ENCODE measurements at places on chromosomes 13 and 19. TPM values are rescaled to one million over a fixed set of nuclear protein-coding genes. Genes with fewer than 3 reads are reported as not detected.
A peak's percentile ranks its signal among the peaks of the same experiment; 100 is the strongest.

DNA sequence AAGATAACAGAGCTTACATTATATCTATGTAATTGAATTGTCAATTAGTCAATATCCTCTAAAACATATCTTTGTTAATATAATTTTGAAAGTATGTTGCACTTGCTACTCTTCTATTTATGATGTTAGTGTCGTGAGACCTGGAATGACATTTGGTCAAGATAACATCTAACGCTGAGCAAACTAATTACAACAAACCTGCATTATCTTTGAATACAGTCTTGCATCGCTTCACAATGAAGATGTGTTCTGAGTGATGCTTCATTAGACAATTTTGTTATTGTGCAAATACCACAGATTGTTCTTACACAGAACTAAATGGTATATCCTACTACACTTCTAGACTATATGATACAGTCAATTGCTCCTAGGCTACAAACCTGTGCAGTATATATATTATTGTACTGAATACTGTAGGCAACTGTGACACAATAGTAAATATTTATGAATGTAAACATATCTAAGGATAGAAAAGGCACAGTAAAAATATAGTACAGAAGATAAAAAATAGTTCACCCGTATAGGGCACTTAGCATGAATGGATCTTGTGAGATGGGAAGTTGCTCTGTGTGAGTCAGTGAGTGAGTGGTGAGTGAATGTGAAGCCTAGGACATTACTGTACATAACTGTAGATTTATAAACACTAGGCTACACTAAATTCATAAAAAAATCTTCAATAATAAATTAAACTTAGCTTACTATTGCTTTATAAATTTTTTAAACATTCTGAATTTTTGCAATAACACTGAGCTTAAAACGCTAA lies 1773.8 kb downstream of the PCDH9 start:
- no peak for DNase-seq

GRCh38 chr13:78993792-78994191 lies 334.8 kb upstream of the OBI1 start:
- DNase-seq: no peak

DNA sequence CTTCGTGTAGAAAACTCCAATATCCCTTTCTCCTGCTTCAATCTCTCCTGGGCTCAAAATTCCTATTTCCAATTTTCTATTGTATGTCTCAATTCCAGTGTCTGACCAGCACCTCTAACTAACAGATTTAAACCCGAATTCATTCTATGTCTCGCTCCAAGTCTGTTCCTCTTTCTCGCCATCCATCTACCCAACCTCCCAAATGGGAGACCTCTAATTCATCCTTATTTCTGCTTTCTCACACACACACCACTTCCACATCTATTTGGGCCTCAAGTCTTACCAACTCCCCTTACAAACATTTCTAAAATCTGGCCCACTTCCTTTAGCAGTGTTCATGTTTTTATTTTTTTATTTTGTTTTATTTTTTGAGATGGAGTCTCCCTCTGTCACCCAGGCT lies 53.3 kb downstream of the MBD3L2B start:
- DNase-seq: no peak

- no peak for DNase-seq
Measured at GRCh38 chr13:98825659-98826058, 73.2 kb upstream of the SLC15A1 start.

GRCh38 chr19:33446330-33447293 lies 73.1 kb downstream of the CEBPG start:
- DNase-seq: no peak

- DNase-seq: no peak
Measured at GRCh38 chr13:105979131-105980011, 556.1 kb downstream of the EFNB2 start.

GRCh38 chr13:19597523-19597922 lies 35.9 kb upstream of the MPHOSPH8 start:
- DNase-seq: no peak

- no peak for DNase-seq
Measured at GRCh38 chr19:28632371-28633080, 580.4 kb downstream of the UQCRFS1 start.

DNA sequence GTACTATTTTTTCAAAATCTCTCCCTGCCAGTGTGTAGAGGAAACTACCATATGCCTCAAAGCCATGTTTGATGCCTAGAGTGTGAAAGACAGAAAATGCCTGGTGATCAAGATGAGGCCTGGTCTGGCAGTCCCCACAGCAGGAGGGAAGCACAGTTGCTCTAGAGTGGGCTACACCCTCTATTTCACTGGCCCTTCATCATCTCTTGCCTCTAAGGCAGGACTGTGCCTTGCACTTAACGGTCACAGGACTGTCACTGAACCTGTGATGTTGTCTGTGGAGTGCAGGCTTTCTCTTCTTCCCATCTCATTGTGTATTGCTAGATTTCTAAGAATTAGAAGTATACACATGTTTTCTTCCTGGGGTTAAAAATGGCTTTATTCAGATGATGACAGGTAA lies 16.3 kb downstream of the POLR1D start:
- DNase-seq: no peak

DNA sequence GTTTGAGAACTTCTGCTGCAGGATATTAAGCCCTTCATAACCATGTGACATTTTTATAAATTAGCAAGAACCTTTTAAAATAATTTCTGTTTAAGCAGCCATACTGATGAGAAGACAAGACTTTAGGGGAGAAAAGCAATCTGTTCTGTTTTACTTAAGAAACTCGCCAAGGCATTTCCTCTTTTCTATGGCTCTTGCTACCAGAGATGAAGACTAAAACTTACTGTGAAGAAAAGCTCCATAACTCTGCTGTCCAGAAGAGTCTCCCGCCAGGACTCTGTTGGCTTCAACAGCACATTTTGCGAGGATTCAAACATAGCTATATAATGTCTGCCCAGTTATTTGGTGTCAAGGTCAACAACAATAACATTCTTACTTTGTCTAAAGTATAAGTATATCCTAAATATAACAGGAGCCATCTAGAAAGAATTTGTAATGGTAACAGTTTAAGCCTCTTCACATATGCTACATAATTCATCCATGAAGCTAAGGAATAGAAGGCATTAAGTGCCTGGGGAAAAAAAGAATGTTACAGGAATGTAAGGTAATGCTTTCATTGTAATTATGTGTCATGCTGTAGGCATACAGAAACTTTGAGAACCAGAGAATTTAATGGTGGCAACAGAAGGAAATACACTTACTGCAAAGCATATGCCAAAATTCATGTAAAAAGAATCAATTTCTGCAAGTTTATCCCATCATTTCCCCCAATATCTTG lies 53.2 kb upstream of the EEF1AKMT1 start:
- no peak for DNase-seq

- DNase-seq: peak; percentile 36
Measured at GRCh38 chr19:23116802-23117571, at the start of gene ZNF730. Gene ZNF730 (plus strand): TSS chr19:23117025. CDS start chr19:23117174, 149 bp downstream.

DNA sequence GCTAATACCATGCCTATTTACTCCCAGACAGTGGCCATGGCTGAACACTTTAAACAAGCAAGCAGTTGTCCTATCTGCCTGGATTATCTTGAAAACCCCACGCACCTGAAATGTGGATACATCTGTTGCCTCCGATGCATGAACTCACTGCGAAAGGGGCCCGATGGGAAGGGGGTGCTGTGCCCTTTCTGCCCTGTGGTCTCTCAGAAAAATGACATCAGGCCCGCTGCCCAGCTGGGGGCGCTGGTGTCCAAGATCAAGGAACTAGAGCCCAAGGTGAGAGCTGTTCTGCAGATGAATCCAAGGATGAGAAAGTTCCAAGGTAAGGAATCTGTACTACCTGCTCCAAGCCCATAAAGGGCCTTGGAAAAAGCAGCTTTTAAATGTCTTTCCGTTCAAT lies 8.6 kb downstream of the RFPL4AL1 start:
- DNase-seq: no peak

DNA sequence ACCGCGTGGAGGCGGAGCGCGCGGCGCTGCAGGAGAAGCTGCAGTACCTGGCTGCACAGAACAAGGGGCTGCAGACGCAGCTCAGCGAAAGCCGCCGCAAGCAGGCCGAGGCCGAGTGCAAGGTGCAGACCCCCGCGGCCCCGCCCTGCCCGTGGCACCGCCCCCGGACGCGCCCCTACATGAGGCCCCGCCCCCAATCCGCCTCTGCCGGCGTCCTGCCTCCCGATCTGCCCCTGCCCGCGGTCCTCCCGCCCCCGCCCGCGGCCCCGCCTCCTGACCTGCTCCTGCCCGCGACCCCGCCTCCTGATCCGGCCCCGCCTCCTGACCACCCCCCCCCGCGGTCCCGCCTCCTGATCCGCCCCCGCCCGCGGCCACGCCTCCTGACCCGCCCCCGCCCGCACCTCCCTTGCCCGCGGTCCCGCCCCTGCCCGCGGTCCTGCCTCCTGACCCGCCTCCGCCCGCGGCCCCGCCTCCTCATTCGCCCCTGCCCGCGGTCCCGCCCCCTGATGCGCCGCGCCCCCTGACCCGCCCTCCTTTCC lies 11.7 kb downstream of the PRR36 start:
- peak; percentile 49 for DNase-seq

DNA sequence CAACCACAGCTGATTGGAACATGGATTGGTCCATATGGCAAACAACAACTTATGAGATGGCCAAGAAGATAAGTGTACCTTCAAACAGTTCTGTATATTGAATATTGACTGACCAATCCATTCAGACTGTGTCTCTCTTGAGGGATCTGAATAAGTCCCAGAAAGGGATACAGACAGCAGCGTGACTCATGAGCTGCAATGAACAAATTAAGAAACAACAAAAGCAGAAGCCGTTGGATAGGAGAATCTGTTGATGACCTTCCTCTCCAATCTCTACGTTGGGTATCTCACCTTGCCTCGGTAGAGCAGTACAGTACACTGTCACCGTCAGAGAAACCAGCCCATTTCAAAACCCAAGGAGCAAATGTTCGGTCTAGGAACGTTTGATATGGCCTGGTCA lies 21.3 kb downstream of the MBD3L2B start:
- no peak for DNase-seq

DNA sequence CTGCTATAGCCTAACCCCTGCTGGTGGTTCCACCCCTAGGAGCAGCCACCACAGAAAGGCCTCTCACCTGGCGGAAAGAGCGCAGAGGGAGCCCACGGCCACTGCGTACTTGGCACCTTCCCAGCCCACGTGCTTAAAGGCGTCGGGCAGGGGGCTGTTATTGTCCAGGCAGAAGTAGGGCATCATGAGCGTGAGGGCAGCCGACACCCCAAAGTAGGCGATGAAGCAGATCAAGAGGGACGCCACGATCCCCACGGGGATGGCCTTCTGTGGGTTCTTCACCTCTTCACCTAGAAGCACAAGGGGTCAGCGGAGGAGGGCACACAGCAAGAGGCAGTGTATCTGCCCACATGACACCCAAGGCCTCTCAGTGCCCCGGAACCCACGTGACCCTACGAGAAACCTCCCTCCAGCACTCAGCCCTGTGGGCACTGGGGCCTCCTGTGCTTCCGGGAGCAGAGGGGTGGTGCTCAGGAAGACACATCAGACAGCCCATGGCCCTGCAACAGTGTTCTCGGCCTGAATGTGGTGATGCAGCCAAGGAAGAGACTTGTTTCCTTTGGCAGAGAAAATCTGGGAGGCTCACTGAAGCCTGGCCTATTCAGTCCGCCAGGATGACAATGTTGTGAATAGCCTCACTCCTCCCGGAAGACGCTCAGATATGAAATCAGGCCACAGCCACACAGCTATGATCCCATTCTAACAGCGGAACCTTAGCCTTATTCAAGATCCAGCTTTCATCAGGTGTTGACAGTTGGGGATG lies 72.1 kb downstream of the SLC7A1 start:
- peak; percentile 48 for DNase-seq

DNA sequence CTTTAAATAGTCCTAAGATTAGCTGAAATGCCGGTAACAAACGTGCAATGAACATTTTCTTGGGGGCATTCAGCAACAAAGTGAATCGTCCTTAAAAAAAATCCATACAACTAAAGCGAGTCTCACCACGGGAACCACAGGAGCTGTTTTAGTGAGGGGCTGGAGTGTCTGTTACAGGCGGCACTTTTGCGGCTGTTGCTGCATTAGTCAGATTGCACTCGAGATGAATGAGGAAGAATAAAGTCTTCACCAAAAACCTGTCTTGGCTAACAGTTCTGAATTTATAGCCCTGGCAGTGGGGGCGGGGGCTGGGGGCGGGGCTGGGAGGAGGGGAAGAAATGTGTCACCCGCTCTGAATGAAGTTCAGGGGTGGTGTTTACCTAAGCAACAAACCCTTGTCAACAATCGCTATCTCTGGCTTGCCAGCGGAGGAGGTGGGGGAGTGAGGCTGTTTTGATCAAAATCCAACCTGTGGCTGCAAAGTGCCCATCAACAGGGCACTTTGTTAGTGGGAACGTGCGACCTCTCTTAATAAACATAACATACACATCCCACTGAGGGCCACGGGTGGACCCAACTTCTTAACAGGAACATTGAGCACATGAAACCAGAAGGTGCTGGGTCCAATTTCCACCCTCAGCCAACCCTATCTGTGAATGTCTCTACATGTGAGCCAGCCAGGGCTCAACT lies 44.5 kb downstream of the RFX2 start:
- peak; percentile 96 for DNase-seq

DNA sequence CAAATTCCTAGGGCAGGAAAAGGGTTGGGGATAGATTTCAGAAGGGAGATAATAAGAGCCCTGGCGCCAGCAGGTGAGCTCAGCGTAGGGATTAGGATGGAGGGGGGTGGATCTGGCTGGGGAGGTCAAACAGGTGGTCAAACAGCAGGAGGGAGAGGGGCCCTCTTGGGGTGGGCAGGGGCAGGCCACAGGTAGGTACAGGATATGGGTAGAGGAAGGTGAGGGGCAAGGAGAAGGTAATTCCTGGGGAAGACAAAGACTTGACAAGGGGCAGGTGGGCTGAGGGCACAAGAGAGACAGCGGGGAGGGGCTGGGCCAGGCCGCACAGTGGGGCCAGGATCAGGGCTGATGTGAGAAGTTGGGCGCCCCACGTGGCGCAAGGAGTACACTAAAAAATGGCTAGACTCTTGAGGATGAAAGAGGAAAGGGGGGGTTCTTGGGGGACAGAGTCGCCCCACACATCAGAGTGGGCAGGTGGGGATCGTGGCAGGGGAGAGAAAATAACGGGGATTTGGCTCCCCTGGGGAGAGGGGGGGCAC lies 713 bp downstream of the KRI1 start:
- DNase-seq: peak; percentile 26

The TMEM150B gene
- total RNA-seq: not detected

The SLAIN1 gene
- total RNA-seq: 4.3 TPM

The ZNF333 gene
- 19.7 TPM for total RNA-seq

The FCER2 gene
- not detected for total RNA-seq

The NOTCH3 gene
- 1.5 TPM for total RNA-seq

The RCBTB1 gene
- 23.8 TPM for total RNA-seq

The ZNF628 gene
- total RNA-seq: 9.0 TPM

The TNFRSF19 gene
- 0.29 TPM for total RNA-seq

The IL12RB1 gene
- not detected for total RNA-seq

The ZNF835 gene
- not detected for total RNA-seq

Measured in endothelial cell of umbilical vein (primary cell).